ENCODE measurements at places on chromosomes 5 and 9.

- no peak for DNase-seq
Observed at GRCh38 chr5:66741394-66741793, 145.2 kb downstream of the MAST4 start.

DNA sequence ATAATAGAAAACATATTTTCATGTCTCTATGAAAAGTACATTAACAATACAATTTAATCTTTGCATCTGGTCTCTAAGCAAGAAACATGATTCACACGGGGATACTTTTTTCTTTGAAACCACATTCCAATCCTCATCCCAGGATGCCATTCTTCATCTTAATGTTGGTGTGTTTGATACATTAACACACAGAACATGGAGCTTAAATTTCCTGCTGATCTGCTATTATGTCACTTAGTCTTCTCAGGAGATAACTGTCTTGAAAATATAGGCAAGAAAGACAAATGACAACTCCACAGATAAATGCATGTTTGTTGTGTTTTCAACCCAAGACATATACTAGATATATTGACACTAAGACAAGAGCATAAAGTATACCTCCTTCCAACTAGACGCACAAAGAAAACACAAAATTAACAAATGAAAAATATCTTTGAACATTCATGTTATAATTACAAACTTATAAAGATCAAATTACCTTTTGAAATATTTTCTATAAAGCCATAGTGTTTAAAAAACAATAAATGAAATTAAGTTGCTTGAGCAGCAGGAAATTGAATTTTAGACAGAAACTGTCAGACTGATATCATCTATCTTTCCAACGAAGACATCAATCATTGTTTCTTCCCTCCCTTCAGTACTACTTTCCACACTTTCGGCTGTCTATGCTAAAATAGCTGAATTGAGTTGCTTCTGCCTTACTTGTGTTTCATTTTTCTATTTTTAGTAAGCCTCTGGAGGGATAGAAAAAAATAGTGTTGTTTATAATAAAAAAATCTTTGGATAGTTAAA, 1676.7 kb upstream of the CDH9 start:
- no peak for DNase-seq

GRCh38 chr9:69173891-69174615, at the start of gene TJP2:
Gene TJP2 (plus strand): TSS chr9:69174277. CDS start chr9:69174373, 96 bp downstream.
- peak; percentile 85 for DNase-seq

GRCh38 chr9:37801287-37801850, 772 bp downstream of the DCAF10 start:
- DNase-seq = no peak

- no peak for DNase-seq
Observed at GRCh38 chr5:63962279-63962678, at the start of gene HTR1A. Gene HTR1A (minus strand): TSS chr5:63962445. CDS start chr5:63961719, 726 bp downstream.
